Fibroblast of skin of back (primary cell): ENCODE measurements at places on chromosomes 7 and 10.
A peak's percentile ranks its signal among the peaks of the same experiment; 100 is the strongest.

DNA sequence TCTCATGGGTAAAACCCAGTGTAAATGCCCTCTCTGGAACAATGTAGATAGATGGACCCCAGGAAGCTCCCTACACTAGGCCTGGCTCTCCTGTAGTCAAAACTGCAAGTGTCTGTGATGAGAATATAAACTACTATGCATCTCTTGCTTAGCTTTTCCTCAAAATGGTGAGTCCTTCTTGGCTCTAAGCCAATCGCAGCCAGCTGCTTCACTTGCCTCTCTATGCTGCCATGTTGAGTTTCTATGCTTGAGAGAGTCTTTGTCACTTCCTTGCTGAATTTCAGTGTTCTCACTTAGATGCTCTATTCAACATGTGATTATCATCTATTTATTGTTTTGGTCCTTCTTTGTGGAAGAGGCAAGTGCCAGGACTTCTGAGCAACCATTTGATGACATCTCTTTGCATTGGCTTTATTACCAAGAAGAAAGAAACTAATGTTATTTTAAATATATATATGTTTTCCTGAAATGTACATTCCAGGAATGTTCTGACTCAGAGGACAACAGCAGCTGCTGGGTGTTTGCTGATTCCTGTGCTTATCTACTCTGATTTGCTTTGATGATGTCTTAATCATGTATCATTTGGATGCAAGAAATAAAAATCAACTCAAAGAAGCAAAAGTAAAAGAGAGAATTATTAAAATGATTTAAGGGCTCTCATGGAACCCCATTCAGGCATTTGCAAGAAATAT, 16.6 kb downstream of the TAS2R40 start:
- peak; percentile 52 for DNase-seq

- peak; percentile 77 for DNase-seq
Measured at GRCh38 chr10:67772894-67773511, 65.0 kb downstream of the DNAJC12 start.

DNA sequence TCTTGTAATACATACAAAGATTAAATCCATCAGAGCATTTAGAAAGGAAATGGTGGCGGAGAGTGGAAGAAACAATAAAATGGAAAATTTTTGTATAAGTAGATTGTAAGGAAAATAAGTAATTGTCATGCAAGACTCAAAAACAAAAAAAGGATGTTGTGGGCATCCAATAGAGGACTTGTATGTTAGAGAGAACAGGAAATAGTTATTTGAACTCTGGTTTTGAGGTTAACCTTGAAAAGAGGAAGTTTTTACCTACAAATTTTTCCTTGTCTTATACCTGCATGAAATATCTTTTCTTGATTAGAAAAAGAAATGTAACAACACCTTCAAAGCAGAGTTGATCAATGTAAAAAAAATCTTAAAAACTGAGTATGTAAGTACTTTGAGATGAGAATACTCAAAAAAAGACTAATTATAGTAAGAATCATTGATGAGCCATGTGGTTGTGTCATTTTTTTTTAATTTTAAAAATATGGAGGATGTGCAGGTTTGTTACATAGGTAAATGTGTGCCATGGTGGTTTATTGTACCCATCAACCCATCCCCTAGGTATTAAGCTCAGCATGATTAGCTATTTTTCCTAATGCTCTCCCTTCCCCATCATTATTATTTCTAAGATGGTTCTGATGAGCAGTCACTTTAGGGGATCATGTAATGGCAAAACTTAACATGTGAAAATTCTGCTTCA, 11.9 kb downstream of the TMEM106B start:
- DNase-seq: no peak

- peak; percentile 69 for DNase-seq
Measured at GRCh38 chr7:69622960-69623359, 24.7 kb downstream of the AUTS2 start.

DNA sequence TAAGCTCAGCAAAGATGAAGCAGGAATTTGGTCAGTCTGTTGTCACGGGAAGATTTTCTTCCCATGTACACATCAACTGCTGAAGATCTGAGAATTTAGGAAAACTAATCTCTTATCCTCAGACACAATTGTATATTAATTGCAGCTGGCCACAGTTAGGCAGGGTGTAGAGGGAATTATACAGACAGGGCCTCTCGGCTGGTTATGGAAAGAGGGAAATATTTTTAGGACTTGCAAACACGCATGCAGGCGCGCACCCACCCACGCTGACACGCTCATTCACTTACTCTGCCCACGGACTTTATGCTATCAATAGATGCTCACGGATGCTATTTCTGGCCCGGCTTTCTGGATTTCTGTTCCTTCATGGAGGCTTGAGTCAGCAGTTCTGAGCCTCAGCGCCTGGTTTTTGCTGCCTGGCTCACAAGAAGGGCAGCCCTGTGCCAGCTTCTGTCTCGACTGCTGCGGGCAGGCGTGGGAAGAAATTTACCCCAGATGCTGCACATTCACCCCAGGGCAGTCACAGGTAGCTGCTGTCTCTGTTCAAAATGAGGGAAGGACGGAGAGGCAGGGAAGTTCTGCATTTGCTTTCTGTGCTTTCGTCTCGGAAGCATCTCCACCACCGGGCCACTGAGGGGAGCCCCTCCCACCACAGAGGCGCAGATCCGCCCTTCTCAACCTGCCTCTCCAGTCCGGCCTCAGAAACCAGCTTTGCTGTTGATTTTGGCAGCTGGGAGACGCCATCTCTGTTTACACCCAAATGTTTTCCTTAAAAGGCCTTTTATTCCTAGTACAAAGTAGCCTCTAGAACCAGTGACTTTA, 116.3 kb upstream of the BTBD16 start:
- peak; percentile 39 for DNase-seq

- DNase-seq: no peak
Measured at GRCh38 chr10:25631471-25631870, 302.6 kb upstream of the MYO3A start.

GRCh38 chr10:124875596-124875995, 66.3 kb upstream of the ZRANB1 start:
- DNase-seq: peak; percentile 70

DNA sequence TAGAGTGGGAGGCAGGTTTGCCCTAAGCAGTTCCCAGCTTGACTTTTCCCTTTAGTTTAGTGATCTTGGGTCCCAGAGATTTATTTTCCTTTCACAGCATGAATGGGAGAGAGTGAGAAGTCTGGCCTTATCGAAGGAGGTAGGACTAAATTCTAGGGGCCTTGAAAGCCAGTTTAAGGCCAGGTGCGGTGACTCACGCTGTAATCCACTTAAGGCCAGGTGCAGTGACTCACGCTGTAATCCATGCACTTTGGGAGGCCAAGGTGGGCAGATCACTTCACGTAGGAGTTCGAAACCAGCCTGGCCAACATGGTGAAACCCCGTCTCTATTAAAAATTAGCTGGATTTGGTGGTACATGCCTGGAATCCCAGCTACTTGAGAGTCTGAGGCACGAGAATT, 392.2 kb downstream of the ACTR3B start:
- DNase-seq: no peak

DNA sequence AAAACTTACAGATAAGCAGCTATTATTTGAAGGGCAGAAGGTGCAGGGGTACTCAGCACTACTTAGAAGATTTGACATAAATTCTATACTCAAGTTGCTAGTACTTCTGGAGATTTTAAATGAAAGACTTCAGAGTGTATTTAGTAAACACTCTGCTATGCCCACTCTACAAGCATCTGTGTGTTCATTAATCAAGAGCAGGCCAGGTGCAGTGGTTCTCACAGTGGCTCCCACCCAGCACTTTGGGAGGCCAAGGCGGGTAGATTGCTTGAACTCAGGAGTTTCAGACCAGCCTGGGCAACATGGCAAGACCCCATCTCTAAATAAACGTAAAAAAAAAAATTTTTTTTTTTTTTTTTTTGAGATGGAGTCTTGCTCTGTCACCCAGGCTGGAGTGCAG, 38.9 kb upstream of the TOMM7 start:
- DNase-seq: no peak

DNA sequence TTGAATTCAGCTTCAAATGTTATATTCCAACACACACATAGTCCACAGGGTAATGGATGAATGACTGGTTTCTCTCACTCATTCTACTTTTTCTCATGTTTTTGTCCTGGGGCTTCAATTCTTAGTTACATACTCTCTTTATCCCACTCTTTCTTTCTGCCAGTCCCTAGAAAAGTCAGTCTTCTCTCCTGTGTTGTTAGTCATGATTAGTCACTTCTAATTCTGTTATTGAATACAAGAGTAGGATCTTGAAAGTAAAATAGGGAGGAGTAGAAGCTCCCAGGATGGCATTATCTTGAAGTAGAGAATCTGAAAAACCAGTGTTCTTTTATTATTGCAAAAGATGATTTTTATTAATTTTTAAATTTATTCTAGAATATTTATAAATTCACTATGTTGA, 45.5 kb upstream of the CALCR start:
- DNase-seq: no peak

- no peak for DNase-seq
Measured at GRCh38 chr7:110600956-110601355, 490.0 kb upstream of the LRRN3 start.

GRCh38 chr7:28605427-28606085, 193.2 kb downstream of the CREB5 start:
- DNase-seq: no peak

- no peak for DNase-seq
Measured at GRCh38 chr7:26192485-26193087, 8.0 kb downstream of the HNRNPA2B1 start.
